ENCODE measurements at places on chromosomes 2 and 18.

DNA sequence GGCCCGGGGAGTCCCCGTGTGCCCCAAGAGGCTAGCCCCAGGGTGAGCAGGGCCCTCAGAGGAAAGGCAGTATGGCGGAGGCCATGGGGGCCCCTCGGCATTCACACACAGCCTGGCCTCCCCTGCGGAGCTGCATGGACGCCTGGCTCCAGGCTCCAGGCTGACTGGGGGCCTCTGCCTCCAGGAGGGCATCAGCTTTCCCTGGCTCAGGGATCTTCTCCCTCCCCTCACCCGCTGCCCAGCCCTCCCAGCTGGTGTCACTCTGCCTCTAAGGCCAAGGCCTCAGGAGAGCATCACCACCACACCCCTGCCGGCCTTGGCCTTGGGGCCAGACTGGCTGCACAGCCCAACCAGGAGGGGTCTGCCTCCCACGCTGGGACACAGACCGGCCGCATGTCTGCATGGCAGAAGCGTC, 16.9 kb upstream of the FAHD2A start:
- DNase-seq: no peak

DNA sequence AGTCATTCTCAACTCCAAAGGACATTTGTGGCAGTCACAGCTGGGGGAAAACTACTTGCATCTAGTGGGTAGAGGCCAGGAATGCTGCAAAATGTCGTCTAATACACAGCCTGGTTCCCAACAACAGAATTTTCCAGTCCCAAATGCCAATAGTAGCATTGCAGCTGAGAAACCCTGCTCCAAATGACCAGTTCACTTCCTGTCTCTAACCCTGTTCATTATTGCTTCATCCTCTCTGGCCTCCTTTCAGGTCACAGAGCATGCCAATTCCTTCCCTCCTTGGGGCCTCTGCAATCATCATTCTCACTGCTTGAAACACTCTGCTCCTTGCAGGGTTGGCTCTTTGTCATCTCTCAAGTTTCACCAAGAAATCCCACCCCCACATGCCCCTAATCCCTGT, 139.1 kb downstream of the IRS1 start:
- no peak for DNase-seq

- DNase-seq: no peak
Measured at GRCh38 chr18:31162825-31163435, at the start of gene DSC1. DSC1 (minus strand) TSS chr18:31162856; CDS start chr18:31162594, 262 bp downstream.

DNA sequence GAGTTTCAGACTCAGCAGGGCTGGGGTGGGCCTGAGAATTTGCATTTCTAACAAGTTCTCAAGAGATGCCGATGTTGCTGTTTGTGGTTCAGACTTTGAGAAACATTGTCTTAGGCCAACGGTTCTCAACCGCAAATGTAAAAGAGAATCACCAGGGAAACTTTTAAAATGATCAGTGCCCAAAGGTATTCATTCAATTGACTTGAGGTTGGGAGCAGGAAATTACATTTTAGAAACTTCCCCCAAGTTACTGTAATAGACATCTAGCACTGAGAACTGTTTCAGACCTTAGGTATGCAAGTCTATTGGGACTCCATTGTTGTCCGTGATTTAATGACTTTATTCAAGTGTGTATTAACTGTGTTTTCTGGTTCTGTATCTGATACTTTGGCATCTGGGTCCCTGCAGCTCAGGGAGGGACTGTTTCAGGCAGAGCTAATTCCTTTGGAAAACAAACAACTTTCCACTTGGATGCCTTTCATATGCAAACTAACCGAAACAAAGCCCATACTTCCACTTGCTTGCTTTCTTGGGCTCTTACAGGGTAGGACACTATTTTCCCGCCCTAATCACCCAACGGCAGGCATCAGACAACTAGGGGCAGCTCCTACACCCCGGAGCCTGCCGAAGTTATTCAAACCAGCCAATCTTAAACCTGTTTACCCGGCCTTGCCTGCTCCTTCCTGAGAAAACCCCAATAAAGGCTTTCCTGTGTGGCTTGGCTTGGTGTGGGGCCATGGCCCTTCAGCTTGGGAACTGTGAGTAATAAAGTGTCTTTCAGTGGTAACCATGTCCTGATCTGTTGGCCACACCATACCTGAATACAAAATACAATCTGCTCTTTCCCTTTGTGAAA, 97.6 kb downstream of the POLE4 start:
- DNase-seq: no peak

GRCh38 chr2:20012032-20012281, 511 bp downstream of the MATN3 start:
- no peak for DNase-seq

DNA sequence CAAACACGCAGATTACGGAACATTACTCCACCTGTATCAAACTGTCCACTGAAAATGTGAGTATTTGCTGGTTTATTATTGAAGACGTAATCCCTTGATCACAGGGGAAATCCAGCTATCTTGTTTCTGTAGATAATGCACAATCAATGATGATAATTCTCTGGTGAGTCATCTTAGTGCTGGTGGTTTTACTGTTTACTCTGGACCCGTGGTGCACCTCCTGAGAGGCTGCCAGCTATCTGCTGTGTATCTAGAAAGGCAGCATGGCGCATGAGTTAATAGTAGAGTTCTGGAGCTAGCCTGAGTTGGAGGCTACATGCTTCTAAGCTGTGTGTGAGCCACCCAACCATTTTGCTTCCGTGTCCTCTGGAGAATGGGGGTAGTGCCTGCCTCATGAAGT, 6.5 kb downstream of the NCAPH start:
- DNase-seq: no peak

DNA sequence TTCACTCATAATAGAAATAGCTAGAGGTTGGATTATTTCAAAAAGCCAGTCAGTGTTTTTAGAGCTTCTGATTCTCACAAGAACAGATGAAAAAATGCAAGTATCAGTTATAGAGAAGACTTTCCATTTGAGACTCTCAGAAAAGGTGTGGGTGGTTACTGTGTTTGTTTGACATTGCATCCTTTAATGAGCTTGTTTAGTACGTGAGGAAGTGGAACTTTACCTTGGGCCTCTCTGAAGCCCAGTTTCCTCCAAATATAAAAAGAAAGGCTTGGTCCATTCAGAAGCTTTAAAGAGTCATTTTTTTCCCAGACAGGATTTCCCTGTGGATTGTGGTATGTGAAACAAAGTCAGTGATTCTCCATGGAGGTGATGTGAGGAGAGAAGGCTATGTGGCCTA, 89.9 kb upstream of the RANBP2 start:
- DNase-seq: no peak

DNA sequence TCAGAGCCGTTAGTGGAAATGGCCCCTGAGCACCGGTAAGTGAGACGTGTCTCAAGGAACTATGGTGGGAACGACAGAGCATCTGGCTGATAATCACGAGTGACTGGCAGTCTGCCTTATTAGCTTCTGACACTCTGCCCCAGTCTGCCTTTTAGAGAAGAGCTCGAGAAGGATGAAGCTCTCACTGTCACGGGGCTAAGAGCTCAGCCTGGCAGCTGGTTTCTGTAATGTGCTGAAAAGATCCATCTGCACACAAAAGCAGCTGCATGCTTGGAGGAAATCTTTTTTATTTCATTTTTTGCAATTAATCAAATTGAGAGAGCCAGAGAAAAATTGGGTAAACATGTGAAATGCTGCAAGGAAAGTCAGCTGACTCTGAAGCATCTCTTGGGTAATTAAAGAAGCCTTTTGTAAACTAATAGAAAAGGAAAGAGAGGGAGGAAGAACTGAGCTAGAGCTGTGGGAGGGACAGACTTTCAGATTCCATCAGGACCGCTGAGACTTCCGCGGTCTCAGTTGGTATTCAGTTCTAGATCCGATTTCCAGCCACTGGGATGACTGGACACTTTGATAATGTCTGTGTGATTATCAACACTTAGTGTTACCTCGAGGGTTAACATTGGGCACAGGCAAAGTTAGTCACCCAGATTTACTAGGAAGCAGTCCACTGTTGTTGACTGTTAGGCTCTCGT, 24.4 kb downstream of the MBP start:
- DNase-seq: no peak

GRCh38 chr2:226366920-226367319, 432.7 kb downstream of the IRS1 start:
- no peak for DNase-seq

GRCh38 chr2:242015108-242016065, 145.9 kb downstream of the RTP5 start:
- no peak for DNase-seq

DNA sequence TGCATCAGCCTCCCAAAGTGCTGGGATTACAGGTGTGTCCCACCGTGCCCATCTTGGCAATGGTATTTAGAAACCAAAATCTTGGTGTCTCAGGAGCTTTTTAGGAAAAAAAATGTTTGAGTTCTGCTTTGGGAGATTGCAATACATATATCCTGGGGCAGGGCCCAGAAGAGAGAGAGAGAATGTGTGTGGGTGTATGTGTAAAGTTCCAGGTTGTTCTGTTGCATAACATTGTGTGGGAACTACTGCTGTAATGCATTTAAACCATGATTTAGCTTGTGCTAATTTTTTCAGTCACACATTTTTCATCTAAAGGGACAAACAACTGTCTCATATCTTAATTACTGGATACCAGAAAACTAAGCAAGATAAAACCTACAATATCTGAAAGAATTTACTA, 70.8 kb upstream of the NABP1 start:
- no peak for DNase-seq

- DNase-seq: no peak
Measured at GRCh38 chr2:150410809-150411208, 76.7 kb downstream of the RND3 start.

- DNase-seq: no peak
Measured at GRCh38 chr2:219251656-219252055, 1.4 kb upstream of the TUBA4B start.

GRCh38 chr2:71792926-71793761, 339.8 kb downstream of the DYSF start:
- DNase-seq: no peak

DNA sequence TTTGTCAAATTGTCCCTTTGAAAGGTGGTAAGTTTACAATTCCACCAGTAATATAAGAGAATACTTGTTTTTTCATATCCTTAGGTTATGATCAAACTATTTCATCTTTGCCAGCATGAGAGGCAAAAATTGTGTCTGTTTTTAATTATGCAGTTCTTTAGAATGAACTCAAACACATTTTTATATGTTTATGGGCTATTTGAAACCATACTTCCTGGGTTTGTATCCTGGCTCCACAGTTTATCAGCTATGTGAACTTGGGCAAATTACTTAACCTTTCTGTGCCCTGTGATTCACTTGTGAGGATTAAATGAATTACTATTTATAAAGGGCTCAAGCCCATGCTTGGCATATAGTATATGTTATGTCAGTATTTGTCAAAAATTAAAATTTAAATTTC, 109.4 kb downstream of the TANC1 start:
- no peak for DNase-seq

- DNase-seq: no peak
Measured at GRCh38 chr18:32803568-32803967, 30.7 kb upstream of the KLHL14 start.

DNA sequence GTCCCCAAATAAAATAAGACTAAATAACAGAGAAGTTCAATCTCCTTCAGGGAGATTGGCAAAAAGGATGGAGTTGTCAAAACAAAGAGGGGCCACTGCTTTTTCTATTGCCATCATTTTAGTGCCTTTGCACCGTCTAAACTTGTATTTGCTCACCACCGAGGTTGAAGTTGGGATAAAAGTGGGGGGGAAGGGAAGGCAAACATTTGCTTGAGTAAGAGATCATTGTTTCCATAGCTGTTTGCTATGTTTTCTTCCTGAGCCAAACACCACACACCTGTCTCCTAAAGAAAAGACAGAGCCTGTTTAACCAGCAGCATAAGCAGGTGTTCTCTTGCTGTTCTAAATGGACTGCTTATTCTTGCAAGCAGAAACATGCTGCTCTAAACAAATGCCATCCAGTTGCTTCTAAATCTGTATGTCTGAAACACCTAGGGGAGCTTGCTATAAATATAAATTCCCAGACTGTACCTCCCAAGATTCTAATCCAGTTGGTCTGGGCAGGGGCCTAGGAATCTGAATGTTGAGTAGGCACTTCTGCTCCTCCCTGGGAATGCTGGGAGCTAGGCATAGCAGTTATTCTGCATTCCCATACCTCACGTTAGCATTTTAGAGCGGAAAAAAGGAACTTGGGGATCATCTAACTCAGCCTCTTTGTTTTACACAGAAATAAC, 179.4 kb upstream of the ARL4C start:
- DNase-seq: no peak

- no peak for DNase-seq
Measured at GRCh38 chr18:73552171-73552570, 595.5 kb downstream of the FBXO15 start.

GRCh38 chr2:226760412-226761194, 39.0 kb downstream of the IRS1 start:
- DNase-seq: no peak

GRCh38 chr2:5818961-5819600, 126.9 kb downstream of the SOX11 start:
- DNase-seq: no peak

DNA sequence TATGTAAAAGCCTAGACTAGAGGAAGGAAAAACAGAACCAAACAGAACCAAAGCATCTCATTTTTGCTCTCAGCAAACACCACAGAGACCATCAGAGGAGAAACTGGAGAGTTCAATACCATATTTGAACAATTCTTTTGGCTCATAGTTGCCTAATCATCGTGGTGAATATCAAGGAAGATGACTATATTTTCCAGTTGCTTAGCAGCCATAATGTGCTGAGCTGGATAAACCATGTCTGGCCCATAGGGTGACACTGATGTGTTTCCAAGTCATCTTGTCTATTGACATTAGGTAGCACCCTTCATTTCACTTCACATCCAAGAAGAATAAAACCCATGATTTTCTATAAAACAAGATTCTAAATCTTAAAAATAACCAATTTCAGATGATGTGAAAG, 5.9 kb upstream of the XRCC5 start:
- DNase-seq: no peak

GRCh38 chr2:241641631-241642030, 4.1 kb downstream of the ATG4B start:
- DNase-seq: no peak

- DNase-seq: no peak
Measured at GRCh38 chr18:67916097-67916496, 399.6 kb upstream of the DSEL start.

GRCh38 chr2:12543978-12544558, 172.7 kb upstream of the TRIB2 start:
- DNase-seq: no peak

GRCh38 chr2:101778102-101778501, 80.6 kb downstream of the MAP4K4 start:
- no peak for DNase-seq

DNA sequence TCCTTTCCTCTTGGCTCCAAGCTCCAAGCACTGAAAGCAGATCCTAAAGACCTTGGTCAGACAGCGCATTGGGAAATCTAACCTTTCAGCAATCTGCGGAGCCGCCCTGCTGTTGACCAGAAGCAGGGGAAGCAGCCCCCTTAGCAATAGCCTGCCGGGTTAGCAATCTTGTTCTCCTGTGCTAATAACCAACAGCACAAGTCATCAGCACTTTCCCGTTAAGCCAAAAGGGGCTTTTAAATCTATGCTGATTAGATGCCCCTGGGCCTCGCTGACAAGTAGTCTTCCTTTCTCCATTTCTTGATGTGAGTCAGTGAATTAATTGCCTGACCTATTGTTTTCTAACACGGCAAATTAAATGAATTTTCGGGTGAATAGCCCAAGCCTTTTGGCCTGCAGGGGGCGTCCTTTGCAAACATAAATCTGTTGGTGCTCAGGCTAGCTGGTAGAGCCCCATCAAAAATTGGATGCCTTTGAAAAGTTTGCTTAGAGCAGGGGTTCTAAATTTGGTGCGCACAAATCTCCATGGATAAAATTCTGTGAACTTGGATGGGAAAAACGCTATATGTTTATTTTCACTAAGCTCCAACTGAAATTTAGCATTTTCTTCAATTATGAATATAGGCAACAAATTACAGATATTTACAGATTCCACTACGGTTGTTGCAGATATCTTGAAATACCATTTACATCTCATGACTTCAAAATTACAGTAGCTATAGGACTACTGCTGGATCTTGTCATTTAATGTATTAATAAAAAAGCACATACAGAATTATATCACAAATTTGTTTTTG, 24.6 kb downstream of the MAIP1 start:
- DNase-seq: peak; percentile 68
